GM12865 (cell line): ENCODE measurements at places on chromosomes 3 and 15.
A peak's percentile ranks its signal among the peaks of the same experiment; 100 is the strongest.

GRCh38 chr15:52291204-52291603 lies 4.4 kb downstream of the MYO5C start:
- DNase-seq = peak; percentile 63

- no peak for DNase-seq
These were observed 33.4 kb downstream of the SCN5A start for GRCh38 chr3:38616111-38616510.

DNA sequence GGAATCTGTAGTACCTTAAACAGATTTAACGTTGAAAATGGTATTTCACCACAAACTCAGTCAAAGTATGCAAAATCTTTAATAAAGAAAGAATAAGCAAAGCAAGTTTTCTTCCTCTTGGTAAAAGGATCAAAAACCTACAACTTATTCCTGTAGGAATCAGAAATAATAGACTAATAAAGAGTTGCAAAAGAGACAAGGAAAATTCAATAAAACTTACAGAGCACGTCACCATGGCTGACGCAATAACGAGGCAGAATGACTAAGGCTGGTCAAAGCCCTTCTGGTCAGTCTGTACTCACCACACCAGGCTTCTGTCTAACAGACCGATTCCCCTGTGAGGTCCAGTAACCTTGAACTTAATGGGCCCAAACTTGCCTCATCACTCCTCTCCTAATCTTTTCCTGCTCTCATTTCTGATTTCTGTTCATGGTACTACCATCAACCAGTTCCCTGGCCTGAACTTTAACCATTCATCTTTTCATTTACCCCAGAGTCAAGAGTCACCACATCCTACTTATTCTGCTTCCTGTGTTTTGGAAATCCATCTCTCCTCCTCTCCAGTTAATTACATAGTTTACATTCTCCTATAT lies 5.0 kb downstream of the MASP1 start:
- DNase-seq = no peak

DNA sequence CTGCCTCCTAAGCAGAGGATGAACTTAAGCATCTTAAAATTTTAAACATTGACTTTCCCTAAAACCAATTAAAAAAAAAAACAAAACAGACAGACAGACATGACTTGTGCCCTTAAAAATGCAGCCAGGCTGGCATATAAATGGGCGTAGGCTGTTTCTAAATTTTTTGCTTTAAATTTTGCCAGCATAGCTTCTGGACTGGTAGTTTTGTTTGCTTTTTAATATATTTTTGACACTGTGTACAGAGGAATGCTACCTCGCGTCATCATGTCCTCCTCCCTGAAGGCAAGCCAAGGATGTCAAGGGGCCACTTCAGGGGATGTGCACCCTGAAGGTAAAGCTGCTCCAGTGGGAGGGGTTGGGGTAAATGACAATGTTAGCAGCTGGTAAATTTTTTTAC lies 134.8 kb downstream of the PGPEP1L start:
- no peak for DNase-seq

- DNase-seq = no peak
These were observed 3.1 kb downstream of the ATP10A start for GRCh38 chr15:25859838-25860645.

DNA sequence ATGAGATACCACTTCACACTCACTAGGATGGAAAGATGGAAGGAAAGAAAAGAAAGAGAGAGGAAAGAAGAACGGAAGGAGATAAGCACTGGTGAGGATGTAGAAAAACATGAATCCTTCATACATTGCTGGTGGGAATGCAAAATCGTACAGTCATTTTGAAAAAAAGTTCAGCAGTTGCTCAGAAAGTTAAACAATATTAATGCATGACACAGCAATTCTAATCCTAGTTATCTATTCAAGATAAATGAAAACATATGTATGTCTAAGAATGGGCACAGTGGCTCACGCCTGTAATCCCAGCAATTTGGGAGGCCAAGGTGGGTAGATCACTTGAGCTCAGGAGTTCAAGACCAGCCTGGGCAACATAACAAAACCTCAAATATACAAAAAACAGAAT lies 59.1 kb downstream of the SENP7 start:
- DNase-seq = no peak

GRCh38 chr3:13593615-13594014 lies 44.7 kb downstream of the FBLN2 start:
- no peak for DNase-seq

GRCh38 chr3:167203062-167203461 lies 177.0 kb downstream of the ZBBX start:
- no peak for DNase-seq

DNA sequence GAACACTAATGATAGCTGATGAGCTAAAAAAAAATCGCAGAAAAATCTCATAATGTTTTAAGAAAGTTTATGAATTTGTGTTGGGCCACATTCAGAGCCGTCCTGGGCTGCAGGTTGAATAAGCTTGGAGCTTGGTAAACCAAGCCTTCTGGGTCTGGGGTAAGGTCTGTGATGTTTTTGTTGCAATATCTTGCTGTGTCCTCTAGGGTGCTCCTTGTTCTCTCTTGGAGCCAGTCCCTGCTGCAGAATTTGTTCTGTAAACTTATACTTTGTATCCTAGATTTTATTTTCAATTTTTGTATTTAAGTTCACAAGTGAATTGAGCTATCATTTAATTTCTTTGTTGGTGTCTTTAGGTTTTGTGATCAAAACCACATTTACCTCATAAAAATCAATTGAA lies 143.7 kb downstream of the NR1D2 start:
- peak; percentile 10 for DNase-seq

GRCh38 chr3:192090586-192090985 lies 629.6 kb downstream of the PYDC2 start:
- peak; percentile 35 for DNase-seq

DNA sequence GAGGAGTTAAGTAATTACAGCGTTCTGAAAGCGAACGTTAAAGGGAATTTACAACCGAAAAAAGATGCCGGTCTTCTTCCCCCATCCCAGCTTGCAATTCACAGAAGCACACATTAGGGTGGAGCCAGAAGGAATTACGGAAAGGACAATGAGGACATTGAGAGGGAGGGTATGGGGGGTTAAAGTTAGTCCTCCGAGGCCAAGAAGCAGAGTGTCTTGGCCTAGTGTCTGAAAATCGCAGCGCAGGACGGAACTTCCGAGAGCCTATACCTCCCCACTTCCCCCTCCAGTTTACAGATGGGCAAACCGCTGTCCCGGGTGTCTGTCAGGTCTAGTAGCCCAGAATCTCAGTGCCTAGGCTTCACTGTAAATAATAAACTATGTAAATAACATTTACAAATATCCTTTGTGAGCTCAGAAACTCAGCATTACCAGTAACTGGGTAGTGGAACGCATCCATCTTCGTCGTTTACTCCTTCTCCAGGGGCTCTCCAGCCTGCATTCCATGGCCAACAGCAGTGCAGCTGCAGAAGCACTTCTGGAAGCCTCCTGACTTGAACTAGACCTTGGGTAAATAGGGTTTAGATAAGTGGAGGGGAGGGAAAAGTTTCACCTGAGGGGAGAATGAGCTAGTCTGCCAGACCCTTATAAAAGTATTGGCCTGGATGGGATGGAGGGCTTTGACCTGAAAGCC lies 922 bp downstream of the ADPRH start:
- DNase-seq = peak; percentile 88

- DNase-seq = peak; percentile 88
These were observed 27.2 kb downstream of the IQSEC1 start for GRCh38 chr3:13045904-13046568.

- no peak for DNase-seq
These were observed 6.1 kb downstream of the SEMA4B start for GRCh38 chr15:90207252-90207651.

GRCh38 chr3:195208183-195208582 lies 62.8 kb downstream of the XXYLT1 start:
- DNase-seq = peak; percentile 87

- DNase-seq = peak; percentile 72
These were observed 125.1 kb downstream of the TIGIT start for GRCh38 chr3:114418724-114419543.

DNA sequence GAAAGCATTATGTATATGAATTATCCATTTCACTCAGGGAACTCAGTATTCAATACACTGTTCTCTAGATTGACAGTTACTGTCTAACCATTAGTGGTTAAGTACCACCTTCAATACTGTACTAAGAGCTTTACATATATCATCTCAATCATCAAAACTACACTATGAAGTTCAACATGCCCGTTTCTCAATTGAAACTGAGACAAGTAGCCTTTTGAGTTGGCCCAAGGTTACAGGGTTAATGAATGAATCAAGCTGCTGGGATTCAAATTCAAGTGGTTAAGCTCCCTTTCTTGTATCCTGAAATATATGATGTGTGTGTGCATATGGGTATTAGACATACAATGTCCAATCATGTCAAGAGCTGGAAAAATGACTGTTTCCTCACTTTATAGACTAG lies 5.8 kb downstream of the TASOR start:
- peak; percentile 24 for DNase-seq

DNA sequence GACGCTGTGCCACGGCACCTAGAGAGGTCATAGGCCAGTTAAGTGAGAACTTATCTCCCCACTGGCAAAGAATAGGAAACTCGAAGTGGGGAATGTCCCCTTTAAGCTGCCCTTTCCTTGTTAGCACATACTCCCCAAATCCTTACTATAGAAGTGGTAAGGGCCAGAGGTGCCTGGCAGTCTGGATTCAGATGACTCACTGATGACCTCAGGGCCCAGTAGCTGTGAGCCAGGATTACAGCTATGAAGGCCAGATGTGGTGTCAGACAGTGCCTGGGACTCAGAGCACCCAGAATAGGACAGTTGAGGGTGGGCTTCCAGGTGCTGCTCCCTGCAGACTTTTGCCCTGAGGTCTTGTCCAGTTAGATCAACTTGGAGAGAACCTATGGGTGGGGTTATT lies 37.7 kb downstream of the PDIA5 start:
- no peak for DNase-seq

GRCh38 chr3:128781164-128781563 lies 55.2 kb downstream of the RAB7A start:
- DNase-seq = no peak

DNA sequence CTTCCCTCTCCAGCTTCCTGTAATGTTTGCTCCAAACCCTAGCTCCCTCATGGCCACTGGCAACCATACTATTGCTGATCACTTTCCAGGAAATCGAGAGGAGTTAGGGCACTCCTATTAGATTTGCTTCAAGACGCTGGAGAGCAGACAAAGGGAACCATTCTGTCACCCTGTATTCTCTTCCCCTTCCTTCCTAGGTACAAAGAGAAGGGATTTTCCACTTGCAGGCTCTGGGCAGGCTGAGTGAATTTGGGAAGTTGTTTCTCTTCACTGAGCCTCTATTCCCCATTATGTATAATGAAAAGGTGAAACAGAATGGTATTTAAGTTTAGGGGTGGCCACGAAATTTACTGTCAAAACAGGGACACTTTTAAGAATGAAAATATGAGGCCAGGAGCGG lies 99.4 kb upstream of the LPP start:
- no peak for DNase-seq

DNA sequence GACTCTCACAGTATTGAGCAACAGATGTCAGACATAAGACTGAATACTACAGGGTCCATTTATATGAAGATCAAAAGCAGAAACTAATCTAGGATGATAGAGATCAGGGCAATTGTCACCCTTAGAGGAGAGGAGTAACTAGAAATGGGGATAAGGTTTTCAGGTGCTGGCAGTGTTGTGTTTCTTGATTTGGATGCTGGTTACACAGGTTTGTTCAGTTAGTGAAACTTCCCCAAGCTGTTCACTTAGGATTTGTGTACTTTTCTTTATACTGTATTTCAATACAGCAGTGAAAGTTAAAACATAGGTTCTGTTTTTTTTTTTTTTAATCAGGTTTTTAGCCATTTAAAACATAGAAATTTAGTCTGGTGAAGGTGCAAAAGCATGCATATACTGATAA lies 39.1 kb upstream of the CMTM7 start:
- DNase-seq = no peak

- peak; percentile 41 for DNase-seq
These were observed 382.5 kb upstream of the CBLB start for GRCh38 chr3:106251160-106251892.
